ENCODE measurements at places on chromosomes 4 and X. TPM values are rescaled to one million over a fixed set of nuclear protein-coding genes. Genes with fewer than 3 reads are reported as not detected.

DNA sequence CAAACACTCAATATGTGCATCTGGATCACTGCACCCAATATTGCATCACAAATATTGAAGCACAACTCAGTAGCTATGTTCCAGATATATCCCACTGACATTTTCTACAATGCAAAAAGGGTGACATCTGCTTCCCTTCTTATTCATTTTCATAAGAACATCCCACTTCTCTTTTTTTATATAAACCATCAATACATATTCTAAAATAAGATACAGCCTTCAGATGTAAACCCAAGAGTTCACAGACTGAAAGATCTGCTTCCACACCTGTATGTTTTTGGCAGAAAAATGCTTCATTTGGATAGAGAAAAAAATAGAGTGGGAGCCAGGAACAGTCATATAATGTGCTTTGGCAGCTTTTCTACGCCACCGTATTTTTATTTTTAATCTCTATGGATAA lies 815.6 kb upstream of the ADGRL3 start:
- no peak overlapping the region for H3K27ac ChIP-seq
- no peak overlapping the region for H3K4me3 ChIP-seq
- DNase-seq = no peak
- no peaks in the 10 kb centered on the region for H3K4me1 ChIP-seq
- no peaks in the 10 kb centered on the region for H3K36me3 ChIP-seq

DNA sequence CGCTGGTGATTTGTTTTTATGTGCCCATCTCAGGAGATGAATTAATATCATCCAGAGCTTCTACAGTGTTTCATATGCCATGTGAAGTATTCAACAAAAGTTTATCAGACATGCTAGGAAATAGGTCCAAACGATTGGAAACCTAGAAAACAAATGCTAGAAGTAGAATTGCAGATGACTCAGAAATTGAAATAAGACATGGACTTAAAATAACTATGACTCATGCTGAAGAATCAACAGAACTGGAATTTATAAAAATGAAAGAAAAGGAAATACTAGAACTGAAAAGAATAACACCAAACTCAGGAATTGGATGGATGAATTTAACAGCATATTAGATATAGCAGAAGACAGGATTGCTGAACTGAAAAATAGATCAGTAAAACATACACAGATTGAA lies 172.7 kb upstream of the GIMD1 start:
- H3K4me3 ChIP-seq = no peak overlapping the region
- H3K27ac ChIP-seq = no peak overlapping the region
- no peaks in the 10 kb centered on the region for H3K27me3 ChIP-seq
- no peaks in the 10 kb centered on the region for H3K4me1 ChIP-seq

GRCh38 chr4:41670982-41671381 lies 77.5 kb downstream of the PHOX2B start:
- H3K27me3 ChIP-seq = peaks cover 6% of the 10 kb centered on the region
- no peak overlapping the region for H3K27ac ChIP-seq
- H3K4me1 ChIP-seq = no peaks in the 10 kb centered on the region
- H3K36me3 ChIP-seq = no peaks in the 10 kb centered on the region
- no peak for DNase-seq

- peaks cover 51% of the 10 kb centered on the region for H3K27me3 ChIP-seq
- no peak overlapping the region for H3K27ac ChIP-seq
- H3K36me3 ChIP-seq = no peaks in the 10 kb centered on the region
- peak; percentile 24 for DNase-seq
- H3K4me3 ChIP-seq = peak overlapping the region; percentile 56
Observed at GRCh38 chr4:20253283-20253734, 1.6 kb downstream of the SLIT2 start.

TREX2 gene
- 0.45 TPM for polyA plus RNA-seq

DNA sequence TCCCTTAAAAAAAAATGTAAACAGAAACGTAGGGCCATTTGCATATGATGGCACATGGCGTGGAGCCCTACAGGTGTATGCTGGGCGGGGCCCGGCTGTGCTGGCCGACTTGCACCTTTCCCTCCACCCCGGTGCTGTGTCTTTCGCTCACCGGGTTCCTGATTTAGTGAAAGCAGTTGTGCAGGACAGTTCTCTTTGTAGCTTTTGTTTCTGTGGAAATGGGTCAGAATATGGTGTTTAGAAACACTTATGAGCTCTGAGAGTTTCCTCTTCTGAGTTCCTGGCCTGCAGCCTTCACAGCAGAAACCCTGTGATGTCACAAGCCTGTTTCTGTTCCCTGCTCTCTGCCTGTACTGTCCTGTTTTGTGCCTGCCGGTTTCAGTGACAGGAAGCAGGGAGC lies 22.5 kb upstream of the MSANTD1 start:
- no peaks in the 10 kb centered on the region for H3K27me3 ChIP-seq
- H3K4me1 ChIP-seq = no peaks in the 10 kb centered on the region
- H3K27ac ChIP-seq = peak overlapping the region; percentile 75
- no peak overlapping the region for H3K4me3 ChIP-seq

TKTL2 gene
- polyA plus RNA-seq = not detected

DNA sequence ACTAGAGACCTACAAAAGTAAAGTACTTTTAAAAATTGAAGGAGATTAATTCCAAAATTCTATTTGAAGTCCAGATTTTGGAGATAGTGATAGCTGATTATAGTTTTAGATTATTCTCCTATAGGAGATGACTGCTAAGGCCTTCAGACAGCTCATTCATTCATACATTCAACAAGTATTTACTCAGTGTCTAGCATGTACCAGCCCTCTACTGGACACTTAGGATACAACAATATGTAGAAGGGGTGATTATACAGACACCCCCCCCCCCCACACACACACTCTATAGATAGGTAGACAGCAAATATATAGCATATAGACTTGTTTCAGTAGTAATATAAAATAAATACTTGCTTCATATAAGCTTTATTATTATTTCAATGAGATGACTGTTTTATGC lies 60.4 kb upstream of the TAF9B start:
- H3K4me3 ChIP-seq = no peak overlapping the region
- H3K36me3 ChIP-seq = no peaks in the 10 kb centered on the region
- DNase-seq = peak; percentile 14
- H3K27me3 ChIP-seq = no peaks in the 10 kb centered on the region
- H3K4me1 ChIP-seq = no peaks in the 10 kb centered on the region
- H3K27ac ChIP-seq = no peak overlapping the region

ATP1B4 gene
- polyA plus RNA-seq = not detected

GRCh38 chrX:153245288-153245731 lies 66.2 kb downstream of the MAGEA1 start:
- no peaks in the 10 kb centered on the region for H3K27me3 ChIP-seq
- no peak overlapping the region for H3K4me3 ChIP-seq
- peak; percentile 21 for DNase-seq

MAML3 gene
- polyA plus RNA-seq = 10.3 TPM

- no peak overlapping the region for H3K27ac ChIP-seq
- no peaks in the 10 kb centered on the region for H3K4me1 ChIP-seq
- peak; percentile 11 for DNase-seq
- H3K4me3 ChIP-seq = no peak overlapping the region
Observed at GRCh38 chr4:84814094-84814750, 152.3 kb downstream of the WDFY3 start.

TMPRSS11D gene
- polyA plus RNA-seq = not detected

GRCh38 chrX:108437349-108438109 lies 693 bp downstream of the COL4A6 start:
- no peaks in the 10 kb centered on the region for H3K4me1 ChIP-seq
- no peak overlapping the region for H3K27ac ChIP-seq
- DNase-seq = no peak
- H3K27me3 ChIP-seq = no peaks in the 10 kb centered on the region

DNA sequence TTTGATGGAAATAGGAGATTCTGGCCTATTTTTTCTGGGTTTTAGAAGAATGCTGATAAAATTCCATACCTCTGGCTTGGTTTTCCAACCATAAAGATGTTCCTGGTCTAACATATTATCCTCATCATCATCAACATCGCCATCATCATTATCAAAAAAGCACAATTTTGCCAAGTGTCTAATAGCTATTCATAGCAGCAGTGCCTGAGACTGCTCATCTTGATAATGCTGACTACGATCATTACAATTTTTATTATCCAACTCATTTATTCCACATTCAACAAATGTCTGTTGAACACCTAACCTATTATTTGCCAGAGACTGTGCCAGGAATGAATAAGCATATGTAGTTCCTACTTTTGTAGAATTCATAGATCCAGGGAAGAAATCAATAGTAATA lies 303.5 kb upstream of the GATB start:
- no peak overlapping the region for H3K4me3 ChIP-seq
- no peaks in the 10 kb centered on the region for H3K27me3 ChIP-seq
- no peak overlapping the region for H3K27ac ChIP-seq

DNA sequence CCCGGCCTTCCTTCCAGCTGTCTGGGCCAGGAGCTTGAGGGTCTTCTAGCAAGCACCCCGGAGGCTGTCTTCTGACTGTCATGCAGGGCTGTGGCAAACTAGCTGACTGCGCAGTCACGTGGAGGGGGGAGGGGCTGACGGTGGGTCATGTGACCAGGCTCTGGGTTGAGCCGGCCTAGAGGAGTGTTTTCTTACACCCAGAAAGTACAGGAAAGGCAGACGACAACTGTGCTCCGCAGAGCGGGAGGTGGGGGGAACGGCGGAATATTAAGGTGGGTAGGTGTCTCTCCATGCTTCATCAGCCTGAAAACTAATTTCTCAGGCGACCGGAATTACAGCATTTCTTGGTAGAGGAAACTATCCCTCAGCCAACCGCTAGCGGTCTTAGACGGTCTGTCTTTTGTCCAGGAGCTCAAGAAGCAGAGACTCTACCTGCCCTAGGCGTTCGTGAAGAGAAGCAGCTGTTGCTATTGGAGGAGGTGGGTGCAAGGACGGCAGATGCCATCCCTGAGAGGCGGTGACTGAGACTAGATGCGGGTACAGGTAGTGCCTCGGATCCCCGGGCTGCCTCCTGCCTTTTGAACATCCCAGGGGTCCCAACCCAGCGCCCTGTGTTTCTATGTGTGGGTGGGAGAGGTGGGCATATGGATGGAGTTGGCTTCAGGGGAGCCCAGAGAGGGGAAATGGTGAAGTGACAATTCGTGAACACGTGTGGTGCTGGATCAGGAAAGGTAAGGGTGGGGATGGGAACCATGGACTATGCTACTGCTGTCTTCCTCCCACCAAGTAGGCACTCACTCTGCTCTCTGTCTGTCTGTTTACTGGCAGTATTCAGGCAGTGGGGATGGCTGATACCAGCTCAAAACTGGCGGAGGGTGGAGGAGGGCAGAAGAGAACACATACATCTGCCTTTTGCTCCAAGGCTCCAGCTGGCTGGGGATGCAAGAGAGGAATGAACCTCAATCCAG lies 8.8 kb downstream of the GPRASP1 start:
- H3K36me3 ChIP-seq = no peaks in the 10 kb centered on the region
- H3K4me3 ChIP-seq = peak overlapping the region; percentile 48
- peak; percentile 76 for DNase-seq
- H3K4me1 ChIP-seq = no peaks in the 10 kb centered on the region
- no peaks in the 10 kb centered on the region for H3K27me3 ChIP-seq

ZNF674 gene
- 3.7 TPM for polyA plus RNA-seq

- no peaks in the 10 kb centered on the region for H3K27me3 ChIP-seq
- peaks cover 2% of the 10 kb centered on the region for H3K4me1 ChIP-seq
- peak overlapping the region; percentile 94 for H3K4me3 ChIP-seq
- DNase-seq = peak; percentile 80
- no peaks in the 10 kb centered on the region for H3K36me3 ChIP-seq
Observed at GRCh38 chr4:37976991-37977470, 16.8 kb downstream of the PTTG2 start.

- no peak overlapping the region for H3K27ac ChIP-seq
- no peak for DNase-seq
- H3K4me1 ChIP-seq = no peaks in the 10 kb centered on the region
- no peak overlapping the region for H3K4me3 ChIP-seq
- H3K27me3 ChIP-seq = no peaks in the 10 kb centered on the region
Observed at GRCh38 chr4:85489273-85489981, 14.5 kb downstream of the ARHGAP24 start.

AREG gene
- polyA plus RNA-seq = 3.0 TPM

GRCh38 chrX:132188175-132188574 lies 31.1 kb downstream of the RAP2C start:
- no peak overlapping the region for H3K4me3 ChIP-seq
- no peaks in the 10 kb centered on the region for H3K36me3 ChIP-seq
- no peaks in the 10 kb centered on the region for H3K27me3 ChIP-seq
- no peaks in the 10 kb centered on the region for H3K4me1 ChIP-seq
- no peak for DNase-seq

DNA sequence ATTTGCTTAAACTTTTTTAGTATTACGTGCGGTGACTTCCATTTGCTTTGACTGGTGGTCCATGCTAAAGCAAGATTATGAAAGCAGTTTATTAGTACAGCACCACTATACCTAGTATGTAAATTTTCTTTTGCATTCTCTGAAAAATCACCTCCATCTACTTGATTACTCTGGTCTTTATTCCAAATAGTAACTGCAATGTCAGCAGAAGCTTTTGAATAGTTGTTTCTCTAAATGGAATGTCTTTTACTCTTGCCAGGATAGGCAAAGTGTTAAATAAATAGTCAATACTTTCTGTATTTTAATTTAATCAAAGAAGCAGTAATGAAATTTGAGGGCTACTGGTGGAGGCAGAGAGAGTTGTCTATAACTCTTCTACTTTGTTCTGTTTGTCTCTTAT lies 167.2 kb upstream of the SLC4A4 start:
- no peaks in the 10 kb centered on the region for H3K27me3 ChIP-seq
- no peaks in the 10 kb centered on the region for H3K4me1 ChIP-seq
- no peaks in the 10 kb centered on the region for H3K36me3 ChIP-seq
- no peak overlapping the region for H3K4me3 ChIP-seq
- no peak overlapping the region for H3K27ac ChIP-seq
- no peak for DNase-seq

DNA sequence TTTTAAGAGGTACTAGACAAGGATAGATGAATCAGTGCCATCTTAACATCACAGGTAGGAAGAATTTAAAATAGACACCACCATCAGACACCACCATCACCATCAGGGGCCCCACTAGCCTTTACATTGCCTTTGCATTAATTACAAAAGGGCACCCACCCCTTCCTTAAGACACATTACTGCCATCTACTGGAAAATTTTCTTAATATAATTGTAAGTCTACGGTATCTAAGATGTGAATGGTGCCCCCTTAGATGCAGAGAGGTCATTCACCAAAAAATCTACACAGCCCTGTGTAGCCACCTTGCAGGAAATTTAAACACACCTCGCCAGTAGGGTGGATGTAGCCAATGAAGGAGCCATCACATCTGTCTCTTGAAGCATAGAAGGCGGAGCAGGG lies 184.1 kb downstream of the MID1IP1 start:
- H3K4me1 ChIP-seq = peaks cover 1% of the 10 kb centered on the region
- no peak for DNase-seq
- no peak overlapping the region for H3K4me3 ChIP-seq
- no peaks in the 10 kb centered on the region for H3K36me3 ChIP-seq
- no peak overlapping the region for H3K27ac ChIP-seq

Measured in small intestine (tissue), 16 donors.